Stimulated activated CD4-positive, alpha-beta T cell treated with anti-CD3 and anti-CD28 coated beads, Interleukin-1b, Interleukin-23, amount 100 ng/mL, for 1 hour (primary cell): ENCODE measurements at places on chromosomes 7 and 10.

DNA sequence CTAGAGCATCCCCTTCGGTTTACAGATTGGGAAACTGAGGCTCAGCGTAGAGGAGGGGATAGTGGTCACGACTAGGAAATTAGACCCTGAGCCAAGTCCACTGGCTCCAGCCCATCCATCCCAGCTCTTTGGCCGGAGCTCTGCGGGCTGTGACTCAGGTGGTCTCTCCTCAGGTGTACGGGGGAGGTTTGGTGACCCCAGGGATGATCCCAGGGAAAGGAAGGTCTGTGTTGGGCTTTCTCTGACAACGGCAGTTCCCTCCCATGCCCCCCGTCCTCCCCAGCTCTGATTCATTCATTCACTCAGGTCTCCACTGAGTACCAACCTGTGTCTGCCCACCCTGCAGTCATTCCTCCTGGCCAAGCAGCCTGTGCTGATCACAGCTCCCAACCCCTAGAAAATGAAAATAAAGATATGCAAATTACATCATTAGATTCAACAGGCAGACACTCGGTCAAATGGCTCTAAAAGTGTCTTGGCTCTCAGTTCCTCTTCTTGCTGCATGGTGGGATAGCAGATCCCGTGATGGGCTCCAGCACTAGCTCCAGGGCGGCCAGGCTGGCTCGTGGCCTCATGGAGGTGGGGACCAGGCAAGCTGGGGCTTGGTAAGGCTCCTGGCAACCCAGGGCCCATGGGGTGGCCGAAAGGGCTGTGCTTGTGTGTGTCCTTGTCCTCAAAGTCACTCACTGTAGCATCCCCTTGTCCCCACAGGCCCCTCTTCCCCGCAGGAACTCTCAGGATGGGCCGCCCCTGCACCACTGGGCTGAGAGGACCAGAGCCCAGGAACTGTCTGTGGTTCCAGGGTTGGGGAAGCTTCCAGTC is 37.8 kb downstream of the CLRN3 start:
- DNase-seq, result no peak

GRCh38 chr7:17689361-17689902 is 250.9 kb downstream of the SNX13 start:
- DNase-seq, result no peak

DNA sequence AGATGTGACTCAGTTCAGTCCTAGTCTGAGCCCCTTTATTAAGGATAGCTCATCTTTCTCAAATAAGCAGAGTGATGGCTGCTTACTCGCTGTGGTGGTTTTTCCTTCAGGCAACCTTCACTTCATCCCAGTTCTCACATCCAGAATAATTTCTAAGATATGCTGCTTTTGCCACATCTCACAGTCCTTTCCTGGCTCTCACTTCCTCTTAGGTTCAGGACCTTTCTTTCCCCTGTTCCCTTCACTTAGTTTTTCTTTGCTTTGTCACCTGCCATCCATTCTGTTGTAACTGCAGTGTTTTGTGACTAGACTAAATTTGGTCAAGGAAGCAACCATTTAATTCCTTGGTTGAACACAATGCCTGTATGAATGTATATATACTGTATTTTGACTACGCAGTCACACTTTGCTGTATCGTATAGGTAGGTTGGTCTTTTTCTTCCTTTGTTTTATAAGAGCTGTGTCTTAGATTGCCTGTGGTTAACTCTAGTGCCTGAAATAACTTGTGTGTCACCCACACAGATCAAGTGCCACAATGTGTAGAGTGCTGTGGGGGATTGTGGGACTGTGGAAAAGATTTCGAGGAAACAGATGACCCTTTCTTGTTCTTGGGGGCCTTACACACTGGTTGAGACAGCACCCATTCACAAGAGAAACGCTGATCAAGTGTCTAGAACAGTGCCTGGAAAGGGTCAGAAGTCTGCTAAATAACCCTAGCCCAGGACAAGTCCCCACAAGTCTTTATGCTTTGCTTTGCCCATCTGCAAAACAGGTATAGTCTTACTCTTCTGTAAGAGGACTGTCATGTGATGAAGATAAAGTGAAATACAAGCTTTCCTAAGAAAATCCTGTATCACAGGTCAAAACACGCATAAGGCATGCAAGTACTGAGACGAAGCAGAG is 2.6 kb downstream of the ZNF655 start:
- DNase-seq, result no peak

GRCh38 chr10:84391326-84391725 is 62.9 kb downstream of the CCSER2 start:
- DNase-seq, result no peak

GRCh38 chr7:105399043-105399725 is 10.5 kb upstream of the SRPK2 start:
- DNase-seq, result no peak

GRCh38 chr7:50860174-50860573 is 77.5 kb upstream of the GRB10 start:
- DNase-seq, result no peak

- DNase-seq, result no peak
Observed at GRCh38 chr10:120765226-120765803, 85.8 kb upstream of the WDR11 start.

GRCh38 chr7:28755255-28755654 is 202.9 kb downstream of the TRIL start:
- no peak for DNase-seq
